HCT116 (cell line): ENCODE measurements at places on chromosomes 5 and 9. TPM values are rescaled to one million over a fixed set of nuclear protein-coding genes. Genes with fewer than 3 reads are reported as not detected.

RAD1 gene
- total RNA-seq: 24.8 TPM

NKD2 gene
- total RNA-seq: 20.4 TPM

ANKRD34B gene
- not detected for total RNA-seq

GPR151 gene
- not detected for total RNA-seq

DNA sequence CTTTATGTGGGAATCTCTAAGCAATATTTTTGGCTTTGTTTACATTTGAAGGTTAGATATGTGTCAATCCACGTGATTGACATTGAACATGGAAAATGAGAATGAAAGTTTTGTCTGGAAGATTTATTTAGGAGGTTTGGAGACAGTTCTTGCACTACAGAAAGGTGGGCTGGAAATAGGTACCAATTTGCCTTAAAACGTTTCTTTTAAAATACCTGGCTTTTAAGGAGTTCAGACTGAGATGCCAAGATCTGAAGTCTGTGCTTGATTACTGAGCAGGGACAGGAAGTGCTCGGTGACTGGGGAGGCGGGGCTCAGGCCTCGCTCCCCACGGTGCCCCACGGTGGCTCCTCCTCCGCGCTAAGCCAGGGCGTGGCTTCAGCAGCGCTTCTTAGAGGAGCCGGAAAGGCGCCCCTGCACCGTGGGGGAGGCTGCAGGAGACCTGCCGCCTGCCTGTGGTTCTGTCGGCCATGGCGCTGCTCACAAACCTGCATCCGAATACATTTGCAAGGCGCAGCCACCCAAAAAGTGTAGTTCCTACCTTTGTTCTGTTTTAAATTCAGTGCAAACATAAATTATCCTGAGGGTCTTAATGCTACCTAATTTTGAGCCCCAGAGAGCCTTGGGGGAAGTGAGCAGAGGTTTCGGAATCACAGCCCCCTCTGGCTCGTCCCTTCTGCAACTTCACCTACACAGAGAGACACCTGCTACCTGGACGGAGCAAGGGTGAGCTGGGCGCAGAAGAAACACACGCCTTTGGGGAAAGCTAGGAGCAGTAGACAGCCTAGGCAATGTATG, 49.2 kb downstream of the USP20 start:
- DNase-seq: peak; percentile 64

DNA sequence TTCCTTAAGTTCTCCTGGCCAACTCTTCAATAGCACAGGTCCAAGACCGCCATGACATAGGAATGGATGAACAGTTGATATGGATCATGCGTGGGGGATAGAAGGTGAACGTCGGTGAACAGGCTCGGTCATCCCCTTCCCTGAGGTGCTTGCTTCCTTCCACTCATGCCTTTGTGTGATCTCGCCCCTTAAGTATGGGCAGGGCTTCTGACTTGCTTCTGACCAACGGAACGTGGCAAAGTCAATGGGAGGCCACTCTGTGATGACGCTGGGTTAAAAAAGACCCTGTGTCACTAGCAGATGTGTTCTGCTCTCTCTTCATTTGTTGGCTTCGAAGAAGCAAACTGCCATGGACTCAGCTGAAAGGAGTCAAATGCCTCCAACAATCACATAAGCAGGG, 240.5 kb upstream of the TUT7 start:
- DNase-seq: no peak

- DNase-seq: no peak
Measured at GRCh38 chr9:97853844-97854695, 1.0 kb downstream of the FOXE1 start.
